ENCODE measurements at places on chromosomes 4 and X.
A peak's percentile ranks its signal among the peaks of the same experiment; 100 is the strongest.

GRCh38 chrX:85140964-85141363 is 102.6 kb downstream of the SATL1 start:
- no peak for DNase-seq

DNA sequence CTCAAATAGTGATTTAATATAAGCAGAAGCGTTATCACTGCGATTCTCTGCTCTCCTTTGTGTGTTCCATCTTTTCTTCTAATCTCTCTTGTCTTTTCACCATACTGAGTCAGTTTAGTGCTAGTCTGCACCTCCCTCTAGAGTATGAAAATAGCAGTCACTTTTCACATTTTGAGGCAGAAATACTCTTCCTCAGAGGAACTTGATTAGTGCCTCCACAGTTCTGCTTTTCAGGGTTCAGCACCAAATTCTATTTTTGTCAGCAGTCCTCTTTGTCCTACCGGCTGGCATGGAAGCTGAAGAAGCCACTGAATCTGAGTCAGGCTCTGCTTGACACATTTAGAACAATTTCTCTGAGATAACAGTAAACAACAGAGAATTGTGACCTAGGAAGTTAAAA is 49.7 kb upstream of the ANKRD17 start:
- DNase-seq, result no peak

DNA sequence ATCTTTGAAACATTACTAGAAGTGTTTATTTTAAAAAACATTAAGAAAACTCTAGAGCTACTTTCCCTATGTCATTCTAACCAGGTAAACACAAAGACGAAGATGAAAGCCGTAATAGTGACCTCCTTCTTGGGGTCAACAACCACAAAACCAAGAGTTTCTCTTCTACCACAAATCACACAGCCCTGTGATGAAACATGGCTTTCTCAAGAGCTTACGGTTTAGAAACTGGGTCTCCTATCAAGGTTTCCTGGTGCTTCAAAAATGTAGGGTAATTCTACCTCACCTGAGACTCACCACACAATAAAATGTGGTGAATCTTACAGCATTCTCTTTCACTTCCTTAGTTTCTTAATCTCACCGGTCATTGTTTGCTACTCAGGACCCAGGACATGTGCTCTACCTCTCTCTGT is 50.9 kb downstream of the CORIN start:
- no peak for DNase-seq

DNA sequence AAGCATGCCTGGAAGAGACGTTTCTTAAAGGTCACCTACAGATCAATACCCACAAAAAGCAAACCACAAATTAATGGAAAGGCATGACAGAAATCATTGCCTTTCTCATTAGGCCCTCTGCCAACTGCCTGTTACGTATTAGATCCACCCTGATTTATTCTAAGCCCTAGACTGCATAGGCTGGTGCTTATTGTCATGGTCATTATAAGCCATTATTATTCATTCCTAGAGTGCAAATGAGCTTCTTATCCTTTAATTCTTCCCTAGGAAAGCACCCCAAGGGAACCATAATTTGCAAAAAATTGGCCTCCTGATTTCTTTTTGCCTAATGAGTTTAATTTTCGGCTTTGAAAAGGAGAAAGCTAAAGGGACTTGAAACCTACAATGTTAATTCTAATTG is 184.2 kb upstream of the GPRIN3 start:
- no peak for DNase-seq

- DNase-seq, result no peak
Measured at GRCh38 chr4:26071688-26072087, 157.7 kb downstream of the SMIM20 start.

DNA sequence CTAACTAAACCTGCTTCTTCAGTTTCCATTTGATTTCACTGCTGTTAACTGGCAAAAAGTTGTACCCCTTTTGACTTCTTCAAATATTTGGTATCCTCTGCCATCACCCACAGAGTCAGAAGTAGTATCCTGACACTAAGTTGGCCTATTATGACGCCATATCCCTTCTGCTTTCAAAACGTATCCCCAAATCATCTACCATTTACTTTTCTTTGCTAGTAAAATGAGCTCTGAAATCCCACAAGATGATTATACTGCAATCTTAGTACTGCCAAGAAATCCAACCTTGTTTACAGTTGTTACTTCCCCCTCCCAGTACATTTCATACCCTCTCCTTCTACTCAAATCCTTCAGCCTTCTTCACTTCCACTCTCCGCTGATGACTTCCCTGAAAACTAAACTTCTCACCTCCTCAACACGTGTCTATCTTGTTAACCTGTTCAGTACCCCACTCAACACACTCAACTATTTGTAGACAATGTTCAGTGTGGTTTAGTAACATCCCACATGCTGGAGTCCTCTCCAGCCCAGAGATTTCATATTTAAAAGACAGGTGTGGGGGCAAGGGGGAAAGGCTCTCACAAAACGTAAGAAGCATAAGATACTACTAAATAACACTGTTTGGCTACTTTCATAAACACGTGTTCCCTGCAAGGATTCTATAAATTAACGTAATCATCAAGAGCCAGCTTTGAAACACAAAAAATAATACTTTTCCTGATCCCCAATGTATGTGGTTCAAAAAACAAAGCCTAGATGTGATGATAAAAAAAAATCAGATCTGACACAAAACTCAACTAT is 1.3 kb downstream of the NAF1 start:
- no peak for DNase-seq

- DNase-seq, result no peak
Measured at GRCh38 chr4:98110214-98110613, 33.1 kb downstream of the STPG2 start.

GRCh38 chrX:15564981-15565579 is 35.7 kb downstream of the ACE2 start:
- DNase-seq, result no peak

- no peak for DNase-seq
Measured at GRCh38 chr4:11765849-11766453, 337.3 kb upstream of the HS3ST1 start.

GRCh38 chr4:57147335-57148060 is 37.3 kb upstream of the IGFBP7 start:
- DNase-seq, result no peak

GRCh38 chr4:184510401-184510800 is 36.1 kb upstream of the IRF2 start:
- no peak for DNase-seq

- no peak for DNase-seq
Measured at GRCh38 chr4:72208421-72209075, 176.7 kb downstream of the NPFFR2 start.

GRCh38 chr4:152640058-152640921 is 39.5 kb downstream of the TMEM154 start:
- no peak for DNase-seq

- no peak for DNase-seq
Measured at GRCh38 chr4:968621-969394, 4.6 kb downstream of the DGKQ start.

- no peak for DNase-seq
Measured at GRCh38 chr4:122360754-122361153, 18.1 kb upstream of the ADAD1 start.

DNA sequence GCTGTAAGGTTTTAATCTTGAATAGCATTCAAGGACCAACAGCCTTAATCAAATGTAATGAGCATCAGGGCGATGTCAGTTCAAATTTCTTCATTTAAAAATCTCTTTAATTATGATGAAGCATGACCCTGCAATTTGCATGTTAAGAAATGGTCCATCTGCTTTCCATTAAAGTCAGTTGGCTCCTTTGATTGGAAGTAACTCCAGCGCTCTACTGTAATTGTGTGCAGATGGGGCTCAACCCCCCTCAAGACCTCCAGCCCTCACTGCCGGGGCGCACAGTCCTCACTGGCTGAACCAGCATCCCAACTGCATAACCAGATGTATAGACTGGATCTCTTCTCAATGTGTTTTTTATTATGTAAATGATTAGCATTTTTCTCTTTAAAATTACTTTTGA is 126.9 kb downstream of the VCX3B start:
- no peak for DNase-seq

- no peak for DNase-seq
Measured at GRCh38 chrX:115289465-115289864, at the start of gene LUZP4. TSS of gene LUZP4 (plus strand) at chrX:115289715. CDS start at chrX:115289760, 45 bp downstream.

DNA sequence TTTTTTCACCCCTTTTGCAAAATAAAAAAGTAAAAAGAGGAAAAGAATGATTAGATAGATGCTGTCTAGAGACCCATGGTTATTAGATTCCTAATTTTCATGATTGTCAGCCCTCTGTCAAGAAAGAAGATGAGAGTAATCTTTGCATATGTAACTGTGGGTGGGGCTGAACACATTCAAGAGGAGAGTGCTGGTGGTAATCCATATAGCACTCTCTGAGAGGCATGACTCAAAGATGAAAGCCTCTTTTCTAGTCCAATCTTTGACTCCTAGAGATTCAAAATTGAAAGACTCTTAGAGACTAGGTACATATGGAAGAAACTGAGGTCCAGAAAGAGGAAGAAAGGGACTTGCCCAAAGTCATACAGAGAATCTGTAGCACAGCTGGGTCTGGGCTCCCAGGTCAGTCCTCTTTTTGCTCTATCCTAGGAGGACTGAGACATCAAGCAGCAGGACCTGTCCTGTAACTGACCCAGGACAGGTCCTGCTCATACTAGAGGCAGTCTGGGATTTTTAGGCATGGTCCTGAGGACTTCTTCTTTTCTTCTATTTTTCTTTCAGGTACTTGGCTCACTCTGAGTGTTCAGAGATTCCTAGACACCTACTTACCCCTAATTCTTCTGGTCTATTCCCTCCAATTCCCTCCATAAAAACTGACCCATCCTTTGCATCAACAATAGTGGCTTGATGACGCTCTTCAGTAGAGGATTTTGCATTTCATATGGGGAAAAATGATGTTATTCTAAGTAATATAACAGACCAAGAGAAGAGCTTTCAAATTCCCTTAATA is 23.8 kb downstream of the VSIG4 start:
- no peak for DNase-seq

DNA sequence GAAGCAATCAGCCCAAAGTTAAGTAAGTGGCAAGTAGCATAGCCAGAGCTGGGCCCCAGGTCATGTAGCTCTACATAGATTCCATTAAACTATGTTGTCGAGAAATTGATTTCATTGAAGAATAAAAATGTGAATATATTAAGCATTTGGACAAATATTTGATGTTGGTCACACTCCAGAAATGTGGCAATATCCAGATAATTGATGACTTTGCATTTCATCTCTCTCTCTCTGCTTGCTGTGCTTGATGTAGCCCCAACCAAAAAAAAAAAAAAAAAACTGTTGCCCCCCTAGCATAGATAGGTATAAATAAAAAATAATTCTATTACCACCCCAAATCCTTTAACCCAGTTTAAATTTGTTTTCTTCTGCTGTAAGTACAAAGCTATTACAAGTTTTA is 7.5 kb upstream of the NDST3 start:
- no peak for DNase-seq

- DNase-seq, result no peak
Measured at GRCh38 chr4:15515106-15515505, 45.4 kb downstream of the CC2D2A start.

- no peak for DNase-seq
Measured at GRCh38 chrX:136493011-136493410, 4.4 kb upstream of the HTATSF1 start.

GRCh38 chrX:79138658-79139241 is 5.7 kb upstream of the GPR174 start:
- no peak for DNase-seq

GRCh38 chr4:24910499-24910898 is 2.3 kb downstream of the CCDC149 start:
- no peak for DNase-seq

GRCh38 chr4:162075726-162076125 is 88.1 kb downstream of the FSTL5 start:
- no peak for DNase-seq

DNA sequence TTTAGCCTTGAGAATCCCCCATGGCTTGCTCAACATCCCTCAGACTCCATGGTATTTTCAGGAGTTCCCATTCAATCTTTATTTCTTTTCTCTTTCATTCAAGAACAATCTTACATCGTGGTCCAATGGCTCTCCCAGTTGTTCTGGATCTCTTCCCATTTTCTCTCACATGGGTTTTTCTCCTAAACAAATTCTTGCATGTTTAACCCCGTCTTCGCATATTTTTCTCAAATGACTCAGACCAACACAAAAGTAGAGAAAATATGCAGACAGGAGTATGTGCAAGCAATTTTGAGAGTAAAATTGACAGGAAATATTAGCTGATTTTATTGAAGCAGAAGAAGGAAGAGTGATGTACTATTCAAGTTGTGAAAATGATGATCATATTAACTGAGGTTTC is 396.4 kb upstream of the TRAM1L1 start:
- DNase-seq, result no peak

DNA sequence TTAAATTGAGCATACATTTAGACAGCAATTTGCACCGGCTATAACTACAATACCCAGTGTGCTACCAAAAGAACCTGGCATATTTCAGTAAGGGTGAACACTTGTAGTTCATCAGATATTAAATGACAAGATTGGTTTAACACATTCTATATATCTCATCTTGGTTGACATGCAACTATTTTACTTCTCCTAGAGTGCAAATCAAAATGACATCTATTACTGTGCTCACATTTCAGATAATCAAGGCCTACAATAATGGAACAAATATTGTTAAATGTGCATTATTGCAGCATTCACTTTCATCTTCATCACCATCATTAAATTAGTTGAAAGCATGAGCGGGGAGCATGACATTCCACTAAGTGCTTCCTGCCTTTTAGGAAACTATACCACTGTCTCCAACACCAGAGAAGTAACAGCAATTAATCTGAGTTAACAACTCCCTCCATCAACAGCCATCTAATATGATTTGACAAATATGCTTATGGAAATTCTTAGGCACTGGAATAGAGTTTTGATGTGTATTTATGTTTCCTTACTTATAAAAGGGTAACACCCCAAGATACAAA is 209.8 kb upstream of the SLIT2 start:
- no peak for DNase-seq

GRCh38 chr4:1249731-1250526 is 999 bp upstream of the CTBP1 start:
- DNase-seq, result peak; percentile 68

DNA sequence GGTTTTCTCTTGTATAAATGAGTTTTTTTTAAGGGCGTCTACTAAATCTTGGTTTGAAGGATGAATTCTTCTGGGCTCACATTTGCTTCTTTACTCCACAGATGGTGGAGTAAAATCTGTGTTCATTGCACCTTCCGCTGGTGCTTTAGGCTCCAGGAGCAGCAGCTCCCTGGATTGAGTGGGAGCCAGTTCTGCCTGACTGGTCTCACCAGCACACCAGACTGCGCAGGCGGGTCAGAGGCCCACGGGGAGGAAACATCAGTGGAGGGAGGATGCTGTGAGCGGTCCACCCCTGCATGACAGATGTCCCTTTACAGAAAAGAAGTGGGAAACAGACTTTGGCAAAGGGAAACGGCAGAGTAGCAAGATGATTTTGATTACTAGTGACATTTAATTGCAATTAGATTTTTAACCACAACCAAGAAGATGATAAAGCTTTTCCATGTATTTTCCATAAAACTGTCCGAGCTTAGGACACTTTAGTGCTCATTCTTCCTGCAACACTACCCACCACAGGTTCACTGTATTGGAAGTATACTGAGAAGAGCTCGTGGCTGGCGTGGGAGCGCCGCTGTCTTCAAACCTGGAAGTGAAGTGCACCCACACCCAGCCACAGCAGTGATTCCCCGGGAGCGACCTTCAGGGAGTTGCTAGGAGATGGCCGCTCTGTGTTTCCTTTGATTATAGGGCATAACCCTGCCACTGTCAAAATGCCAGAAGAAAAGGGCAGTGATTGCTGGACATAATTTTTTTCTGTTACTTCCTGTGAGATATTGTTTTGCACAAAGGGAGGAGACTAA is 95.2 kb downstream of the SORBS2 start:
- DNase-seq, result no peak

- no peak for DNase-seq
Measured at GRCh38 chrX:129773649-129774458, 5.9 kb upstream of the SASH3 start.

GRCh38 chr4:88277711-88278225 is 6.6 kb downstream of the PPM1K start:
- DNase-seq, result no peak

All from type B pancreatic cell (in vitro differentiated cells).